ENCODE measurements at places on chromosomes 11 and 22.

GRCh38 chr11:36478700-36479329, 31.3 kb downstream of the TRAF6 start:
- peak; percentile 73 for DNase-seq

DNA sequence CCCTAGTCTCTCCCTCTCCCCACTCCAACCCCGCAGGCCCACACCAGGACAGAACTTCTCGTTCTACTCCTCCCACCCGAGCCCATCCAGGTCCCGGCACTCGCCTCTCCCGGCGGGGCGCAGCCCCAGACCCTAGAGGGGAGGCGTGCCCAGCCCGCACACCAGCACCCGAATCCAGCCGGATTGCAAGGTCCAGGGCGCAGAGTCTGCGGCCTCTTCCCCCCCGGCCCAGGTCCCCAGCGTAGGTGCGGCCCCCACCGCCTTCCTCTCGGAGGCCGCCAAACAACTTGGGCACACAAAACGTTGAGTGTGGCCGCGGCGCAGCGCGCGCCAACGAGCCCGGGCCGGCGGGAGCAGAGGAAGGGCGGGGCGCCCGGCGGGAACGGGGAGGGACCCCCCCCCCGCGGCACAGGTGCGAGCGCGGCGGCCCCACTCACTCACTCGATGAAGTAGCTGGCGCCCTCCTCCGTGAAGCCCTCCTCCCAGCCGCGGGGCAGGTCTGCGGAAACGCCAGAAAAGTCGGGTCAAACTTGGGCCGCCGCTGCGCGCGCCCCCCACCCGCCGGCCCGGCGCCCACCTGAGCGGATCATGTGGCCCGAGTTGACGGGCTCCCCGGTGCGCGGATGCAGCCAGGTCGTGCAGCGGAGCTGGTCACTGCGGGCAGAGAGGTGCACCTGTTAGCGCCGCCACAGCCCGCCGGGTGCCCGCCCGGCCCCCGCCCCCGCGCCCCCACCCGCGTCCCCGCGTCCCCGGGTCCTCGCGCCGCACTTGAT, 480 bp downstream of the PLEKHA7 start:
- DNase-seq: peak; percentile 58

DNA sequence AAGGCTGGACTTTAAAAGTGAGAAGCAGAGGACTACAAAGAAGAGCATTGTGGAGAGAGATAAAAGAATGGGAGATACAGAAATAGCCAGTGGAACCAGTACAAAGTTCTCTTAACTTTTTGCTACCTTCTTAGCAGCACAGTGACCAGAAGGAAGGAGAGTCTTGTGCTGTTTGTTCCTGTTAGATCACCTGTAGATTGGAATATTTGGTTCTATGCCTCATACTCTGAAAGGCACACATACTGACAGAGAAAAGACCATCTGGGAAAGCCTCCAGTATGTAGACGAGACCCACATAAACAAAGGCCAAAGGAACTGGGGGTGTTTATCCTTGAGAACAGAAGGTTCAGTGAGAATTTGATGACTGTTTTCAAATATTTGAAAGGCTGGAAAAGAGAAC, 18.7 kb downstream of the RNF141 start:
- DNase-seq: no peak

GRCh38 chr22:31089160-31090100, 8.3 kb downstream of the SMTN start:
- DNase-seq: peak; percentile 59

DNA sequence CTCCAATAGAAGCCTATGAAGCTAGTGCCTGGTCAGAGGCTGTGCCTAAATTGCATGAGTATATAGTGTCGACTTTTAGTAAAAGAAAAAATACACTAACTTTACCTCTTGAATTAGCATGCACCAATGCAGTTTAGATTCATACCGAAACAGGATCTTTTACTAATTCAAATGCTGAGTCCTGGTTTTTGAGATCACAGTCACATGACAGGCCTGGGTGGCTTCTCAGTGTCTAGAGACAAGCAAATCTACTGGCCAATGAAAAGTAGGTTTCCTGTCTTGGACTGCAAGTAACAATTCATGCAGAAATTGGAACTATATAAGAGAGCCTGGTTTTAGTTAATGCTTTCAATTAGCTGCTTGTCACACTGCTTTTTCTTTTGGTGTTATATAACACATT, 7.2 kb downstream of the ARHGEF12 start:
- DNase-seq: peak; percentile 12

- DNase-seq: peak; percentile 82
Observed at GRCh38 chr11:16402654-16403447, 46.5 kb upstream of the SOX6 start.

DNA sequence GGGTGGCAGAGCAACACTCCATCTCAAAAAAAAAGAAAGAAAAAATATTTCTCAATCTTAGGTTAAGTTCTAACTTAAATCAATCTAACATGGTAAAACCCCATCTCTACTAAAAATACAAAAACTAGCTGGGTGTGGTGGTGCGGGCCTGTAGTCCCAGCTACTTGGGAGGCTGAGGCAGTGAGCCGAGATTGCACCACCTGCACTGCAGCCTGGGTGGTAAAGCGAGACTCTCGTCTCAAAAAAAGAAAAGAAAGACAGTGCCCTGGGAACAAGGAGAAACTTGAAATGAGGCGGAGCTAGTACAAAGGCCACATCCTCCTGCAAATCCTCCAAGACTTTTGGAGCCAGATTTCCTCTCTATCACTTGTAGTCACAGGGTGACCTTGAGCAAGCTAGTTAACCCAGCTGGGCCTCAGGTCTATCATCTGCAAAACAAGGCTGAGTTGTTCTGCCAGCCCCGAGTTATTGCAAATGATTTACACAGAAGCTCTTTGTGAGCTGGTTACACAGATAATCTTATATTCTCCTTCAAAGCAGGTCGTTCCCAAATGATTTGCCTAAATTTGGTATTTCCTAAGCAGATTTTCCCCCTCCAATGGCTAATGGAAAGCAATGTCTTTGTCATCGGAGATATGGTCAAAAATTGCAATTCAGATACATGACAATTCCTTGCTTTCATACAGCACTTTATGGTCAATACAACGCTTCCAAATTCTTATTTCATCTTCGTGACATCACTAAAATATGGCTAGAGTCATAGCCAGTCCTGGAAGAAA, 1.9 kb downstream of the ANKRD54 start:
- no peak for DNase-seq

DNA sequence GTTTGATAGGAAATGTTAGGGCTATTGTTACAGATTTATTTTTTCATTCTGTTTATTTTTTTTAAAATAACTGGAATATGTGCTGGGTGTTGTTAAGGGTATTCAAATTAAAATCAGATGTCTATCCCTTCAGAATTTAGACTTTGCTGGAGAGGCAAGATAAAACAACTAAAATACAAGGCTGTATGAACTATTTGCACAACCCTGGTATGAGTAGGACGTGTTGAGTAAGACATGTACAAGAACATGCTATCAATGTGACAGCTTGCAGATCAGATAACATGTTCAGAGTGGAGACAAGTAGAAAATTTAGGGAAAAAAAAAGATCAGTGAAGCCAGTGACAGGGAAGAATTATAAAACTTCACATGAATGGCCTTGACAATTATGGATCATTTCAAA, 853.5 kb downstream of the METTL15 start:
- no peak for DNase-seq

DNA sequence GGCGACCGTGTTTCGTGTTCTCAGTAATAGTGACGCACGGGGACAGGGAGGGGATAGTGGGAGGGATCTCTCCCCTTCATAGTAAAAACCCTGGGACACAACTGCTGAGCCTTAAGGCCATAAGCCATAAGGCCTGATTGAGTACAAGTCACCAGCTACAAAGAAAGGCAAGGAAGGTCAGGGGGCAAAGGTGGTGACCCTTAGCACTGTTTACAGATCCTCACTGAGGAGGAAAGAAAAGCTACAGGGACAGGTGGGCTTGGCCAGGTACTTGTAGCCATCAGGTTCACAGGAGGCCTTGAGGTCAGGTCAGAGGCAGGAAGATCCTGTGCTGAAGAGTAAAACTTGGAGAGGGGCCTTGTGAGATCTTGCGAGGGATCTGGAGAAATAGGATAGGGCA, 15.1 kb upstream of the AMPD3 start:
- DNase-seq: no peak

- DNase-seq: no peak
Observed at GRCh38 chr22:36316419-36316818, 63.5 kb downstream of the APOL1 start.

GRCh38 chr22:30323246-30323645, 3.5 kb downstream of the TBC1D10A start:
- DNase-seq: no peak

- DNase-seq: no peak
Observed at GRCh38 chr11:128928400-128928799, 14.3 kb downstream of the TP53AIP1 start.

DNA sequence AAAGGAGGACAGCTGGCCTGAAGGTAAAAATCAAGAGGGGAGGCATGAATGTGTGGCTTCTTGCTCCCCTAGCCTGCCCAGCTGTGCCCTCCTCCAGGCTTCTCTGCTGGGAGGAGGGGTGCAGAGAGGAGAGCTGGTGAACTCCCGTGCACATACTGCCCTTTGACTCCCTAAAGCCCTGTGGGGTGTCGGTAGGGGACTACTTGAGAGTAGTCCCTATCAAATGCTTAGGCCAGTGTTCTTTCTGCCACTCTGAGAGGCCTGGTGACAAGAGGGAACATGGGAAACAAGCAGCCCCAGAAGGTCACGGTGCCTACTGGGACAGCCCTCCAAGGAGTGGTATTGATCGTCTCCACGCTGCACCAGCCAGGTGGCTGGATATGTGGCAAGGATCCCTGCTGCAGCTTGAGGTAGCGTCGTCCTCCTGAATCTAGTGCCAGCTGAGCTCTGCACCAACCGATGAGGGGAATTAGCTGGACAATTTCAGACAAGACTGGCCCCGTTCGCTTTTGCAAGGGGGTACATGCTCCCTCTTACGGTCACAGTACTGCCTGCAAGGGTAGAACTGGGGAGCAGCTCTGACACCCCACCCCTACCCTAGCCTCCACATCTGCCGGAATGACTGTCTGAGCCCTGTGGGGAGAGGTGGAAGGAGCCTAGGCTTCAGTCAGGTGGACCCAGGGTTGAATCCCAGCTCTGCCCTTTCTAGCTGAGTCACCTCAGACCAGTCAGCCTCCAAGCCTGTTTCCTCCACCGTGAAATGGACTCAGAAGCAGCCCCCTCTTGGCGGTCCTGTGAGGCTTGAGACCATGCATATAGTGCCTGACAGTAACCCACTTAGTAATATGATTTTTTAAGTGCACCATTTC, 17.1 kb upstream of the C11orf96 start:
- no peak for DNase-seq

DNA sequence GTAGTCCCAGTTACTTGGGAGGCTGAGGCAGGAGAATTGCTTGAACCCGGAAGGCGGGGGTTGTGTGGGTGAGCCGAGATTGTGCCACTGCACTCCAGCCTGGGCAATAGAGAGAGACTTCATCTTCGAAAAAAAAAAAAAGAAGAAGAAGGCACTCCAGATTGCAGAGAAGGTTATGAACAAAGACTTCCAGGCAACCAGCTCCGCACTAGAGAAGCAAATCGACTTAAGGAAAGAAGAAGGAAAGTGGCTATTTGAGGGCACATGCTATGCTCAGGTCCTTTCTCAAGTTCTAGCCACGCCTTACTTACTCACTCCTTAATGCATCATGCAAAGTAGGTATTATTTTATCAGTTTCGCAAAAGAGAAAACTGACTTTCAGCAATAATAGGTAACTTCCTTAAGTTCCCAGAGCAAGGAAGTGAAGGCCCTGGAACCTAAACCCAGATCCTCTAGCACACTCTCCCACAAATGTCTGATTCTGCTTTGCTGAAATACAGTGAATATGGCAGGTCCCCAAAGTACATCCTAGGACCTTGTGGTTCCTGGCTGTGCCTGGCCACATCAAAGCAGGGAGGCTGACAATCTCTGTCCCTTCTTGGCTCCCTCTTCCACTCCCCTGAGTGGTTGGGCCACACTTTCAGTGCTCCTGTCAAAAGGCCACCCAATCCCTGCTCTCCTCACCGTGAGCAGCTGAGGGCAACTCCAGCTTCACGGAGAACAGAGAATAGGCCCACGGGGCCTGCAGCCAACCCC, 14.2 kb downstream of the CD3E start:
- DNase-seq: no peak

DNA sequence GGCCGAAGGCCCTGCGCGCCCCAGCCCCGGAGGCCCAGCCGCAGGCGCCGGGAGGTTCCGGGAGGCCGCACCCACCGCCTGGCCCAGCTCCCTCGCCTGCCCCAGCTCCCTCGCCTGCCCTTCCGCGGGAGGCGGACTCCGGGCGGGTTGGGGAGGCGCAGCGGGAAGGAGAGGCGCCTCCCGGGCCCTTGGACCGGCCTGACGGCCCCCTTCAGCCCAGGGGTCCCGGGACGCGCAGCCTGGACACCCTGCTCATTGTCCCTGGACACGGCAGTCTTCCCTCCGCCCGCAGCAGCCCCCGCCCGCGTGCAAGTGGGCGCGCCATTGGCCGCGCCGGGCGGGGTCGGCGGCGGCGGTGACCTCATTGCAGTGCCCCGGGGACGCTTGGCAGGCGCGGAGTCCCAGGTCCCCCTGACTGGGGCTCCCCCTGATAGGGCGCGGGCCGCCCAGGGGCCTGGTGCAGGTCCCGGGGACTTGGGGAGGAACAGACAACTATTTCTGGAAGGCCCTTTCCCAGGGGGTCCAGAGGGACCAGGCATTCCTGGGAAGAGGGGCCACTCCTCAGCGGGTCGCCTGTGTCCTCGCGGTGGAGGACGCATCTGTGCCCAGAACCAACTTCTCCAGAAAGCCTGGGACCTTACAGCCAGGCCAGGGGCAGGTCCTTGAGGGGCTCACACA, 501 bp downstream of the CD151 start:
- DNase-seq: peak; percentile 64

- peak; percentile 81 for DNase-seq
Observed at GRCh38 chr11:36292311-36292722, 3.1 kb upstream of the COMMD9 start.

DNA sequence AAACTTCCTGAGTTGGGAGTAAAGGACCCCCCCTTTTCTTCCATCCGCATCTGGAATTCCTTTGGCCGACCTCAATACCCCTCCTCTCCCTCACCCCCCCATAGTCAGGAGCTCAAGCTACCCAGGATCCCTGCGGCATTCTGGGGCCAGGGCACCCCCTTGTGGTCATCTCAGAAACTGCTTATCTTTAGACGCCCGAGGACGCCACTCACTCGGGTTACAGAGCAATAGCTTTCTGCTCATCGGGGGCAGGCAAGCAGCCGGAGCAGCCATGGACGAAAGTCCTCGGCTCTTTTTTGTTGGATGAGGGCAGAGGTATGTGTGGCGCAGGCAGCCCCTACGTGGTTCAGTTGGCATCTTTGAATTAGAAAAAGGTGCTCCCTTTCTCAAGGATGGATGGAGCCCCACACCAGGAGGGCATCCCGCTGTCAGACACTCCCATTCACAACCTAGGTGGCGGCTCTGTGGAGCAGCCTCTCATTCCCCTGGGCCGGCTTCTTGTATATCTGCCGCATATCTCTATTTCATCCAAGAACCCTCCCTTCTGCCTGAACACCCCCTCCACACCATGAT, 2.3 kb downstream of the C1QTNF5 start:
- DNase-seq: peak; percentile 92
